ENCODE measurements at places on chromosomes 6 and 20.

- DNase-seq: no peak
These were observed 62.8 kb downstream of the FAM120B start for GRCh38 chr6:170369403-170369802.

GRCh38 chr20:57756921-57757320 is 47.1 kb upstream of the PMEPA1 start:
- no peak for DNase-seq

- DNase-seq: peak; percentile 44
These were observed 4.9 kb downstream of the VEGFA start for GRCh38 chr6:43774776-43775534.

- DNase-seq: no peak
These were observed 24.4 kb upstream of the FKBP1A start for GRCh38 chr20:1417273-1417672.

DNA sequence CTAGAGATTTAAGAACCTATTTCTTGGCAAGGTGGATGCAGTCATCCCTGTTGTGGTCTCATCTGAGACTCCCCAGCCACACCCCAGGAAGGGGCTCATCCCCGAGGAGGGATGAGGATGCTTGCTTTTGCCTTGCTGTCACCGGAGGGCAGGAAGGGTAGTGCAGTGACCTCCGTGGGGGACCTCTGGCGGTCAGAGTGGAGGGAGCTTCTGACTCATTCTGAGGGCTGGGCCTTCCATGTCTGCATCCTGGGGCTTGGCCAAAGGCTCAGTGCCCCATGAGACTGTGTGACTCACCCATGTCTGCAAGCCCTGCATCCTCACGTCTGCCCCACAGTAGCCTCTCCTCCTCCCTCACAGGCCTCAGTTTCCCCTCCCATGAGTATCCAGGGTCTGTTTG is 38.7 kb downstream of the UQCC2 start:
- no peak for DNase-seq

- DNase-seq: no peak
These were observed 82.1 kb upstream of the CARMIL1 start for GRCh38 chr6:25197111-25197510.

DNA sequence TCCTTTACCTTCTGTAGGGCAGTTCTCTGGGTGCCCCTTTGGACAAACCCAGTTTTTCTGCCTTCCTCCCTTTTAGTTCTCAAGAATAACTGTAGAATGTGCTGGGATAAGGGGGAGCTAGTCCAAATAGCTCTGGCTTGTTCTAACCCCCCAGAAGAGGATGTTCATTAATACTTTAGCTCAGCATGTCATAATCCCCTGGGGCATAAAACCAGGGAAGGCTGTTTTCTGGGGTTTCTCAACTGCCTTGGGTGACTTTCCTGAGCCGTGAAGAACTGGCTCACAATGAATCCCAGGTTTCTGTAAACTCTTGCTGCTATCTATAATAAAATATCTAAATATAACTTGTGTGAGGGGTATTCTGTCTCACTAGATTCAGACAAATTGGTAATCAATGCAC is 44.5 kb upstream of the RNF217 start:
- DNase-seq: no peak

- DNase-seq: no peak
These were observed 493.8 kb downstream of the UTRN start for GRCh38 chr6:144778773-144779492.

- no peak for DNase-seq
These were observed 1.5 kb downstream of the SALL4 start for GRCh38 chr20:51800872-51801121.

DNA sequence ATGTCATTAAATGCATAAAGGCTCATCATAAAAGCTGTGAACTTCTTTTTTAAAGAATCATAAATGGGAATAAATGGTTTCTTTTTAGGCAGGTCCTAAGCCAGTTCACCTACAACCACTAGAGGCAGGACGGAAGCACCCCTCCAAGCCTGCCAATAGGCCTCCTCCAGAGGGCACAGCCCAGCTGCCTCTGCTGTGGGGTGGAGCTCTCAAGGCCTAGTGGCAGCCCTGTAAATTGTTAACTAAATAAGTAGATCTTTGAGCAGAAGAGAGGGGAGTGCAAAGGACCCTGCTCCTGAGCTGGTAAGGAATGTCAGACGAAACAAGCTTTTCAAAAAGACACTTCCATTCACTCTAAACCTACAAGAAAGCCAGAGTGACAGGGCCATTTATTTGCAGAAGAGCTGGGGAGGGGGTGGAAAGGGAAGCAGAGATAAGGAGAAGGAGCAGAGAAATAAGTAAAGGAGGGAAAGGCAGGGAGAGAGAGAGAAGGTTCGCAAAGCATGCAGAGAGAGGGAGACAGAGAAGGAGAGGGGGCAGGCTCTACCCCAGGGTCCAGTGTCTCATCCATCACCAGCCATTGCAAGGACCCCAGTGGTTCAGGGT is 18.0 kb upstream of the MAFB start:
- no peak for DNase-seq

DNA sequence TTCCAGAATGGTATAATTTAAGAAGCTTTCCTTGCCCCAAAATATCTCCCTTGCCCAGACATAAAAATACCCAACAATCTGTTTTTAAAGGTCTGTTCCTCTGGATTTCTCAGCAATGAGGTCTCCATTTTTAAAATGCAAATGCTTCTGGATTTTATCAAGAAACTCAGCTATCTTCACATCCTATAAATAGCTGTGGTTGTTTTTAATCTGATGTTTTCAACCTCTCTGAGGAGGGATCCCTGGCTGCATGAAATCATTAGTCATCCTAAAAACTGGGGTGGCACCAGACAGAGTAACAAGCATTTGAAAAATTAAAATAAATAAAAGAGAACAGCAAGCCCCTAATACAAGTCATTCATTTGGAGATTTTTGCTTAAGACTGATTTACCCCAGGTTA is 168.5 kb upstream of the ID4 start:
- no peak for DNase-seq

- no peak for DNase-seq
These were observed 13.8 kb downstream of the VAPB start for GRCh38 chr20:58402827-58403226.

GRCh38 chr6:16345449-16346330 is 107.3 kb downstream of the GMPR start:
- no peak for DNase-seq

- DNase-seq: no peak
These were observed 170.0 kb downstream of the AKAP7 start for GRCh38 chr6:131305037-131305850.

- no peak for DNase-seq
These were observed 87.8 kb upstream of the EZR start for GRCh38 chr6:158906926-158907325.

GRCh38 chr6:96861588-96861987 is 24.3 kb upstream of the GPR63 start:
- no peak for DNase-seq

- peak; percentile 42 for DNase-seq
These were observed at the start of gene PM20D2 for GRCh38 chr6:89145956-89146717. TSS of gene PM20D2 (plus strand) at chr6:89146055. CDS start at chr6:89146145, 90 bp downstream.

DNA sequence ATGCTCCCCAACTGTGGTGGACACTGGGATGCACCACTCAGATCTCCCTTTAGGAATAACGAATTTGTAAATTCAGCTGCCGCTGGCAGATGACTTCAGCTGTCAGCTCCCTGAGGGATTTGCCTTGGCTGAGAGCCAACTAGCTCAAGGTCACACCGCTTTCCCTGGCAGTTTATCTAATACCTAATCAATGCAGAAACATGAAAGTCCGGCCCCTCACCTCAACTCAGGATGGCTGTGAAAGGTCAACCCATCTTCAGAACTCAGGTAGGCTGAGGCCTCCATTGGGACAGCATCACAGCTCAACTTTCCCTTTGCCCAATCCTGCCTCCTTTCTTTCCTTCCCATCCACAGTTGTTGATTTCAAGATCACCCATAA is 22.8 kb upstream of the SCGN start:
- DNase-seq: no peak

DNA sequence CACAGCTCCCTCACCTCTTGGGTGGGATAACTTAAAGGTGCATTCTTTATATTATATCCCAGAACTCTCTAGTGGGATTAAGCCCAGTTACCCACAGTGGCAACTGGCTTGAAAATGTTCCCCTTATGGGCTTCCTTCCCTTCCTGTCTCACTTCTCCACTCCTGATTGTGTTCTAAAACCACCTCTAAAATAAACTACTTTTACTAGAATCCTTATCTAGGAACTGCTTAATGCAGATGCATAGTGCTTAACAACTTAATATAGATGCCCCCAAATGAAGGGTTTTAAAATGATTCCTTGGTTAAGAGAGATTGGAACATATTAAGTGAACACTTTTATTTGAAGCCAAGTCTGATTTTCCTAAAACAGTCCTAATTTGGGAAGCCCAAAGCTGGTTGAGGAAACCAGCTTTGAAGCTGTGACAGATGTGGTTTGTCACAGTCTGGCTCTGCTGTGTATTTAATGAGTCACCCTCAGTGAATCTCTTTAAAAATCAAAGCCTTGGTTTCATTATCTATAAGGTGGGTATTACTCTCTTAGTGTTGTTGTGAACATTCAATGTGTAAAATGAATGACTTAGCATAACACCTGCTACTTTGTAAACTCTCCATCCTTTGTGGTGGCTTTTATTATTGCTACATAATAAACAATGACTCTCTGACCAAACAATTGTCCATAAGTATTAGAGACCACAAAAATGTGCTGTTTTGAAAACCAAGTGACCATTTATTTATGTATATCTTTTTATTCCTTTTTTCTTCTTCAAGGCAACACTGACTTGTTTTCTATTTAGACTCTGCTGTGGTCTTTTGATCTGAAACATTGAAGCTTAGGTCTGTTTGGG is 24.4 kb downstream of the PLCB1 start:
- DNase-seq: no peak

- no peak for DNase-seq
These were observed 42.7 kb upstream of the GCNT2 start for GRCh38 chr6:10478187-10479040.

GRCh38 chr20:63926298-63926697 is 29.9 kb downstream of the UCKL1 start:
- DNase-seq: no peak

DNA sequence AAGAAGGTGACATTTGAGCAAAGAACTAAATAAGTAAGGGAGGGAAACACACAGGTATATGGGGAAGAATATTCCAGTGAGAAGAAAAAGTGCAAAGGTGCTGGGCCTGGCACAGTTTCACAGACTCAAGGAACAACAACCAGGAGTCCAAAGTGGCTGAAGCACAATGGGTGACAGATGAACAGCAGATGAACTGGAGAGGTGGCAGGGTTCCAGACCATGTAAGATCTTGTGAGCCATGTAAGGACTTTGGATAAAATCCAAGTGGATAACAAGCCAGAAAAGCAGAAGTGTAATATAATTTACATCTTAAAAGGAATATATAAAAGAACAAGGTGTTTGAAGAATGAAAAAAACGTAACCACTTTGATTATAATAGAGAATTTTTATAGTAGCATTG is 87.9 kb downstream of the MMS22L start:
- no peak for DNase-seq

GRCh38 chr20:18267815-18268214 is 20.5 kb upstream of the ZNF133 start:
- no peak for DNase-seq

DNA sequence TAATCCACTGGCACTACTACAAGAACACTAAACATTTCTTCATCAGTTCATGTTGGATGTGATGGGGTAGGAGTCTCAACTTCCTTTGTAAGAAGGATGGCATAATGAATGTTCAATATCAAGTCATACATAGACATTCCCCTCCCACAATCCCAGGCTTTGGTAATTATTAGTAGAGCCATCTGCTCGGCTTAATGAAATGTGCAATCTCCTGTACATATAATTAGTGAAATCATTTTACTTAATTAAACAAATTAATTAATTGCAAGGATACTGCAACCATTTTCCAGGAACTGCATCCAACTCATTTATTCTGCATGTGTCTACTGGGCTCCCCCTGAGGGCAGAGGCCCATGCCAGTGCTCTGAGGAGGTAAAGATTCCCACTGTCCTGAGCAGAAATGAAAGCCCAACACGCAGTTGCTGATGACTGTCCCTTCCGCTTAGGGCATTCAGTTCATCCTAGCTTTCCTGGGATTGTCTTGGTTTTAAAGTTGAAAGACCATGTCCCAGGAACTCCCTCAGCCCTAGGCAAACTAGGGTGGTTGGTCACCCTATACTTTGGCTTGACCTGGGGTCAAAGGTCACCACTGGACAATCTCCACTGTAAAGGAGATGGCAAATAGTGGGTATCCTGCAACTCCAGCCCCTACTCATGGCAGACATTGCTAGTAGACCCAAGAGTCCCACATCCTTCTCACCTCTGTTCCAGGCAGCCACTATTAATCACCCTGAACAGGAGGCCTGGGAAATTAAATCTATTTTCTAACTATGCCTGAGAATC is 109.8 kb downstream of the TRERF1 start:
- DNase-seq: no peak

DNA sequence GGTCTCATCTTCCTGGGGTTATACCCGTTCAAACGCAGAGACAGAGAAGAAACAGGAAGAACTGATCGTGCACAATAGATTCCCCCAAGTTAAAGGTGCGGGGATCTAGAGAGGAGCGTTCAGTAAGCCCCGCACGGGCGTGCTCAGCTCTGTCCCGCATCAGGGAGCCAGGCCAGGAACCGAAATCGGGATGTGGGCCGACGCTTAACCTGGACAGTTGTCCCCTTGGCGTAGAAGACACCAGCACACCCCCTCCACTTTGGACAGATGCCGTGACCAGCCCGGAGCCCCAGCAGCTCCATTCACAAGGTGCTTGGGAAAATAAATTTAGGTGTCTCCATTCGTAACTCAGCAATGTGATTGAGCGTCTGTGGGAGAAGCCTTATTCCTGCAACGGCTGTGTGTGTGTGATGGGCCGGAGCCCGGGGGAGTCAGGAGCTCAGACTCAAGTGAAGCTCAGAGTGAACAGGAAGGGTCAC is 24.0 kb upstream of the GATA5 start:
- no peak for DNase-seq

GRCh38 chr6:75351570-75351969 is 67.0 kb upstream of the TMEM30A start:
- DNase-seq: no peak

GRCh38 chr6:72622094-72622940 is 453 bp downstream of the KCNQ5 start:
- DNase-seq: peak; percentile 33

All from stimulated activated CD4-positive, alpha-beta T cell treated with anti-CD3 and anti-CD28 coated beads, Interleukin-1b, Interleukin-23, amount 100 ng/mL, for 1 hour (primary cell).